Activated naive CD4-positive, alpha-beta T cell treated with Interleukin-2 at 50 U/mL for 16 hours (primary cell): ENCODE measurements at places on chromosomes 7 and 10.

- no peak for DNase-seq
Measured at GRCh38 chr10:118218562-118218961, 123.6 kb downstream of the FAM204A start.

DNA sequence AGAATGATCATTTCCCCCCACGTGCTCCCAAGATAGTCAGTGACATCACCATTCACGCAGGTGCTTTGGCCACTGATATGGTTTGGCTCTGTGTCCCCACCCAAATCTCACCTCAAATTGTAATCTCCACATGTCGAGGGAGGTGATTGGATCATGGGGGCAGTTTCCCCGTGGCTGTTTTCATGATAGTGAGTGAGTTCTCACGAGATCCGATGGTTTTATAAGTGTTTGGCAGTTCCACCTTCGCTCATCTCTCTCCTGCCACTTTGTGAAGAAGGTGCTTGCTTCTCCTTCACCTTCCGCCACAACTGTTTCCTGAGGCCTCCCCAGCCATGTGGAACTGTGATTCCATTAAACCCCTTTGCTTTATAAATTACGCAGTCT is 205.4 kb upstream of the SH2B2 start:
- DNase-seq: no peak

DNA sequence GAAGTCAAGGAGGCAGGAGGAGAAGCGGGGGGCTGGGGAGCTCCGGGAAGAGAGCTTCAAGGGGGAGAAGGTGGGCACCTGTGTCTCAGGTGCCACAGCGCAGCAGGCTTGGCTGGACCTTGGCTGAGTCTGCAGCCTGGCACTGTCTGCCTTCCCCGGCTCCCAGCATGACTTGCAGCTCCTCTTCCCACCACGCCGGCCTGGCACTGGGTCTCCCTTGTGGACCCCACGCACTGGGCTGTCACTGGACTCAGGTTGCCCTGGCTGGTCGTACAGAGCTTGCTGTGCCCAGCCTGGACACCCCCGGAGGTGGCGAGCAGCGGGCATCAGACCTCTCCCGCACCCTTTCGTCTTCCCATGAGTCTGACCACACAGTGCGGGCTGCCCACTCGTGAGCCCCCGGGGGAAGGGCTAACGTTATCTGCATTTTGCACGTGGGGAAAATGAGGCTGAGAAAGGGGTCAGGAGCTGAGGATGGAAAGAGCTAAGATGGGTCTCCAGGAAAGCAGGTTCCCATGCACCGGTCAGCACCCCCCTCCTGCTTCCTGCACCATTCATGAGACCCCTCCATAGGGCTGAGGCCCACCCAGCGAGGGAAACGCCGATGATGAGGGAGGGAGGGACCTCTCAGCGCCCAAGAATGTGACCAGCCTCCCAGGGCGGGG is 40.3 kb upstream of the PSMG3 start:
- DNase-seq: no peak

DNA sequence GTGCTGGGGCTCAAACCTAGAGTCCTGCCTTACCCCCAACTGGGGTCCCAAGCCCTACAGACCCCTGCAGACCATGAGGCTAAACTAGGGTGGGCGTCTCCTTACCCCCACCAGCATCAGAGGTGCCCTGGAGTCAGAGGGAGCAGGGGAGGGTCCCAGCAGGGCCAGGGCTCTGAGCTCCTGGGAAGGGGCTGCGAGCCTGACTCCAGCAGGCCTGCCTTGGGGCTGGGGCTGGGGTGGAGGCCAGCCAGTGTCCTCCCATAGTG is 1.3 kb downstream of the SNCG start:
- no peak for DNase-seq

DNA sequence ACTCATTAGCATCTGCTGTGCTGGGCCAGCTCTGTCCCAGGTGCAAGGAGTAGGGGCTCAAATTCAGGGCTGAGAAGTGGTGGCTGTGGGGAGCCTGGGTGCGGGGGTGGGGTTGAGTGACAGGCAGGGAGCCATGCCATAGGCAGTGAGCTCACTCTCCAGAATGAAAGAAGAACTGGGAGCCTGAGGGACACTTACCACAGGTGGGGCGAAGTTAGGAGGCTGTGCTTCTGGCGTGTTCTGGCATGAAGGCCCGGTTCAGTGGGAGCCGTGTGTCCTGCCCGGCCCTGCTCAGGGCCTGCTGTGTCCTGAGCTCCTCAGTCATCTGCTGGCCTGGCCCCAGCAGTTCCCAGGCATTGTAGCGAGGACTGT is 62.5 kb downstream of the MKI67 start:
- peak; percentile 37 for DNase-seq

DNA sequence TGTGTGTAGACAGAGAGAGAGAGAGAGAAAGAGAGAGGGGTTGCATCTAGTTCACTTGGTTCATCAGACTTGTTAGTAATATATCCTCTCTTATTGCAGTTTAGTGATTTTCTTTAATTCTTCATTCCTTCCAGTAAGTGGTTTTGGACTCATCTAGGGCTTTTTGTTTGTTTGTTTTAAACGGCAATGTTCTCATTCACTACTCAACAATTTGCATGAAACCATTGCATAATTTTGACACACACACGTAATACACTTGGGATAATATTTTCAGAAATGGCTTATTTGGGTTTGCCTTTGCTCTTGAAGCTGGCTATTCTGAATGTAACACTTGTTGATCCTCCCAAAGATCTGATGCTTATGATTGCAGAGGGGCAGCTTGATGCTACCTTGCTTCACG is 16.4 kb upstream of the ZNF32 start:
- DNase-seq: no peak

- DNase-seq: no peak
Measured at GRCh38 chr10:122348935-122349361, 25.6 kb upstream of the PLEKHA1 start.

GRCh38 chr7:132882714-132883428 is 199.0 kb downstream of the CHCHD3 start:
- peak; percentile 14 for DNase-seq

GRCh38 chr10:32890444-32890843 is 67.6 kb downstream of the ITGB1 start:
- no peak for DNase-seq

DNA sequence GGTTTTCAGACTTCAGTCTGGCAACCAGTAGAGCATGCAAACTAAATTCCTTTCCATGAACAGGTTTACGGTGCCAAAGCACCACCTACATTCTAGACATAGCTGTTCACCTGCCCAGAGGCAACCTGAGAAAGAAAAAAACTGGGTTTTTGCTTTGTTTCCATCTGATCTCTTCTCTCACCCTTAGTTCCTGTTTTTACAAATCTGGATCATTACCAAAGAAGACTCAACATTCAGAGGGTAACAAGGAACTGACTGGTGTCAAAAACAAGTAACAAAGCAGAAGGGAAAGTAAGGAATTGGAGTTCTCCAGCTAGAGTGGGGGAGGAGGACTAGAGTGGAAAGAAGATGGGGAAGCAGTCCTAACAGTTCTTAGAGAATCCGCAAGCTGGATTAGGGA is 36.4 kb downstream of the CPVL start:
- no peak for DNase-seq

GRCh38 chr10:91185239-91185875 is 35.1 kb upstream of the PCGF5 start:
- no peak for DNase-seq

- DNase-seq: no peak
Measured at GRCh38 chr10:6924166-6924565, 344.1 kb upstream of the PRKCQ start.

- no peak for DNase-seq
Measured at GRCh38 chr10:131203456-131204357, 107.8 kb downstream of the TCERG1L start.

DNA sequence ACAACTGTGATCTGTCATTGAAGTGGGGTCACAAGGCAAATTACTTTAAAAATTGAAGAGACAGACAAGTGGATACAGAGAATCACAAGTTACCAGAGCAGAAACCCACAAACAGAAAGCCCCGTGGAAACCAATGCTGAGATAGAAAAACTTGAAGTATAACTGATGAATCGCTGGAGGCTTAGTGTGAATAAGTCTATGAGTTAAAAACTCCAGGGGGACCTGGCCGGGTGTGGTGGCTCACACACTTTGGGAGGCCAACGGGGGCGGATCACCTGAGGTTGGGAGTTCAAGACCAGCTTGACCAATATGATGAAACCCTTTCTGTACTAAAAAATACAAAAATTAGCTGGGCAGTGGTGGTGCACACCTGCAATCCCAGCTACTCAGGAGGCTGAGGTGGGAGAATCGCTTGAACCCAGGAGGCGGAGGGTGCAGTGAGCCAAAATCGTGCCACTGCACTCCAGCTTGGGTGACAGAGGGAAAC is 69.7 kb upstream of the ZNRF2 start:
- no peak for DNase-seq

- DNase-seq: no peak
Measured at GRCh38 chr7:32319012-32319382, 171.2 kb downstream of the LSM5 start.

GRCh38 chr7:129719980-129720732 is 108.6 kb downstream of the NRF1 start:
- no peak for DNase-seq

DNA sequence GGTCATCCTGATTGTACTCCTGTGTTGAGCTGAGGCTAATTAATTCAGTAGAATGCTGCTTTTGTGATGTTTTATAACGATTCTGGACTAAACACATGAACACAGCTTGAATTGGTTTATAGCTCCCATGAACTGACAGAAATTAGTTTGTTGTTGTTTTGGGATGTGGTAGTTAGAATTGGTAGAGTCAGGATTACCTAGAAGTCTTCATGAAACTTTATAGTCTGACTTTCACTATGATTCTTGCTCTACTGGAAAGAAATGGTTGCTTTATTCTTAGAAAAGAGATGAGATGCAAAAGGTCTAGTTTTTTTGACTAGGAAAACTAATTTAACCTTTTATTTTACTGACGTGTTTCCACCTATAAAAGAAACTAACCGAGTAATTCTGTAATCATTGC is 23.4 kb upstream of the TRUB1 start:
- DNase-seq: no peak

DNA sequence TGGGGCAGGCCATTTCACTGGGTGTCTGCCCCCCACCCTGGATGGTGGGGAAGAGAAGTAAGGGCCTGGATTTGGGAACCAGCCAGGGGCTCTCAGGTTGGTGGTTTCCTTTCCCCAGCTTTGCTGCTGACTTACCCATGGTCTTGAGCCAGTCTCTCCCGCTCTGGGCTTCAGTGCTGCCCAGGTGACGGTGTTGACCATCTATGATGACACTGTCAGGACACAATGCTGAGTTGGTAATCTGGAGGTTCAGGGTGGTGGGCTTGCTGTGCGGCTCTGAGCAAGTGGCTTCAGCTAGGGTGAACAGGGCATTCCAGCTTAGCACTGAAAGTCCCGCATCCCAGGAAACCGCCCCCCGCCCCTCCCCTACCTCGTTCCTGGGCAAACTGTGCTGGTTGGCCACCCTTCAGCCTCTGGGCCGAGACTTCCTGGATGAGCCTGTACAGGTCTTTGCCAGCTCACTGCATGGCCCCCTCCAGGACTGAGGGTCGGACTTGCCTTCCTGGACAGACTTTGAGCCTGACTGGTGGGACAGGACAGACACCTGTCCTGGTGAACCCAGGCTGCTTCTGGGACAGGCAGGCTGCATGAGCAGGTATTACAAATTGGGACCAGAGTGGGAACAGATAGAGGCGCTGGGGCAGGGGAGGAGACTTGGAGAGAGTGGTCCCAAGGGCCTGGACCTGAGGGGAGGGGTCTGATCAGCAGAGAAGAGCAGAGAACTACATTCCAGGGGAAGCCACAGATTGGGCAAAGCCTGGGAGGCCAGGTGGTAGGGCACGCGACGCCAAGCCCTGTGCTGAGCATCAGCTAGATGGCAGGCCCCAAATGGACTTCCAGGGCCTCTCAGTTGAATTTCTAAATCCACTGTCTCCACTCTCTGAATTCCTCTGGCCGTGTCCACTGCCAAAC is 19.9 kb upstream of the ZMIZ1 start:
- DNase-seq: no peak
